ENCODE measurements at places on chromosomes 2 and 18.
A peak's percentile ranks its signal among the peaks of the same experiment; 100 is the strongest.

DNA sequence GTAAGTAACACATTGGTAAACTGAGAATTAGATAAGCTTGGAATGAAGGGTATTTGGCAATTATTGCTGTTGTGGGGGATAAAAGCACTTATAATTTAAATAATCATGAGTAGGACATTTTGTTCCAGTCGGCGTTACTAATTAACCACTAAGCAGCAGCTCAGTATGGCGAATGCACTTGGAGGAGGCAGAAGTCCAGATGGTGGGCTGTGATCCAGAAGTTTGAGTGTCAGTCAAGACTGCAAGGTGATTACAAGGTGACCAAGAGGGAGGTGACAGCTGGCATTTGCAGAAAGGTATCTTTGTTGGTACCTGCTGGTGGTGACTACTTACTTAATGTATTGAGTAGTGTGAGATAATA lies 643.6 kb upstream of the FAM98A start:
- DNase-seq: no peak

DNA sequence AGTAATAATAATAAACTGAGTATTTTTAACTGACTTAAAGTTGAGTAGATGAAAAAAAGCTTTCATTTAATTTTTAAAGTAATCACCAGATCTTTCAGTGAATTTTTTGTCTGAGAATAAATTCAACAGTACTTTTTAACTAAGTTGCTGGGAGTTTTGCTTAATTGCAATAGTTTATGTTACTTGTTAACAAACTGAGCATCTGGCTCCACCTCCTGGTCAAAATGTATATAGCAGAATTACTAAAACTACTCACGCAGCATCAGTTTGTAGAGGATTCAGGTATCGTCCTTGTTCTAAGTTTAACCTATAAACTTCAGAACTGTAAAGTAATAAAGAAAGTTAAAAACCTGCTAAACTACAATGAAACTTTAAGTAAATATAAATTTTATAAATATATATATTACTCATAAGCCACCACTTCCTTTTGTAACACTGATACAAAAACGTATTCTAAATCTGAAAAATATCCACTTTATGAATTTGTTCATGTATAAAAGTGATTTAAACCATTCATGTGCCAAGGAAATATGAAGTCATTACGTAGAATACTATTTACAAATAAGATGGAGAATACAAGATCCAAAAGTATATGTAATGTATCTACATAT lies 21.3 kb downstream of the NOL10 start:
- DNase-seq: no peak

GRCh38 chr2:158507679-158508078 lies 50.9 kb downstream of the PKP4 start:
- DNase-seq: no peak

GRCh38 chr2:28895189-28895893 lies 874 bp downstream of the WDR43 start:
- DNase-seq: peak; percentile 64

Data from activated CD4-positive, alpha-beta T cell treated with anti-CD3 and anti-CD28 coated beads for 48 hours (primary cell).